ENCODE measurements at places on chromosomes 13 and 19.

- no peak for DNase-seq
These were observed 157.5 kb downstream of the PCDH20 start for GRCh38 chr13:61258185-61258584.

DNA sequence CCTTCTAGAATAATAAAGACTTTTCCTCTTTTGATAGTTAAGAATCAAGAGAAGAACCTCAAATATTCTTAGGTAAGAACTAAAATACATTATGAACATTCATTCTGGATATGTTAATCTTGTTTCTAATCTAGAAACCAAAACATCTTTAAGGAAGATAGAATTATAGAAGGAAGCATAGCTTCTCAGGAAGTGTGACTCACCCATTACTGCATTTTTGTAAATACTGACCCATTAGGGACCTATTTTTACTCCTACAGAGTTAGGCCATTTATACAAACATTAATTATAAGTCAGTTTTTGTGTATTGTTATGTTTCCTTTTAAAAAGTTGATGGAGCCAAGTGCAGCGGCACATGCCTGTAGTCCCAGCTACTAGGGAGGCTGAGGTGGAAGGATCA, 147.1 kb downstream of the NUFIP1 start:
- DNase-seq = no peak

- no peak for DNase-seq
These were observed 14.3 kb downstream of the IGSF23 start for GRCh38 chr19:44627631-44628030.

- DNase-seq = no peak
These were observed 120.0 kb downstream of the EFNB2 start for GRCh38 chr13:106415442-106415841.

GRCh38 chr13:106489849-106490568, 45.5 kb downstream of the EFNB2 start:
- no peak for DNase-seq

DNA sequence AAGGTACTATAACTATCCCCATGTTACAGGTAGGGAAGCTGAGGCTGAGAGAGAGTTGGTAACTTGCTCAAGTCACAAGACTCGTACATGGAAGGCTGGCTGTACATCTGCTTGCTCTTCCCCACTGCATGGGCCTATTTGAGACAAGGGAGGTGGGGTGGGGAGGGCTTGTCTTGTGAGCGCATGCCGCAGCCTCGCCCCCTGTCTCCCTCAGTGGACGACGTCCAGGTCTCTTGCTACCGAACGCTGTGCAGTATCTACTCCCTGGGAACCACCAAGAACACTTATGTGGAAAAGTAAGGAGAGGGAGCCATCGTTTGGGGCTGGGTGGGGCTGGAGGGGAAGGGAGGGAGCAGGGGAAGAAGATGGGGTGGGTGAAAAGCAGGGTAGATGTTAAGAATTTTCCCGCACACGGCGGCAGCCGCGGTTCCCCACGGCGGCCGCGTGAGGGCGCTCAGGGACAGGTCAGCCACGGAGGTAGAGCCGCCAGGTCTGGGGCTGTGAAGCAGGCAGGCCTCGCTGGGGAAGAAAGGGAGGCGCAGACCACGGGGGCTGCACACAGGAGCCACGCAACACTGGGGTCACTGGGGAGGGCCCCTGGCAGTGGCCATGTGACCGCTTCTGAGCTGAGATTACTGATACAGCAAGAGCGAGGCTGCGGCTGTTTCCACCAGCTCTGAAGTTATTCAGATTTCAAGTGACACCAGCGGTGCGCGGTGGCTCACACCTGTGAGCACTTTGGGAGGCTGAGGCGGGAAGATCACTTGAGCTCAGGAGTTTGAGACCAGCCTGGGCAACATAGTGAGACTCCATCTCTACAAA, 81.5 kb downstream of the RYR1 start:
- DNase-seq = no peak

- peak; percentile 78 for DNase-seq
These were observed 6.3 kb downstream of the SLC7A1 start for GRCh38 chr13:29589234-29589633.

GRCh38 chr19:57800696-57801095, 14.0 kb downstream of the ZNF552 start:
- no peak for DNase-seq

GRCh38 chr13:80054806-80055205, 286.1 kb downstream of the SPRY2 start:
- DNase-seq = no peak

DNA sequence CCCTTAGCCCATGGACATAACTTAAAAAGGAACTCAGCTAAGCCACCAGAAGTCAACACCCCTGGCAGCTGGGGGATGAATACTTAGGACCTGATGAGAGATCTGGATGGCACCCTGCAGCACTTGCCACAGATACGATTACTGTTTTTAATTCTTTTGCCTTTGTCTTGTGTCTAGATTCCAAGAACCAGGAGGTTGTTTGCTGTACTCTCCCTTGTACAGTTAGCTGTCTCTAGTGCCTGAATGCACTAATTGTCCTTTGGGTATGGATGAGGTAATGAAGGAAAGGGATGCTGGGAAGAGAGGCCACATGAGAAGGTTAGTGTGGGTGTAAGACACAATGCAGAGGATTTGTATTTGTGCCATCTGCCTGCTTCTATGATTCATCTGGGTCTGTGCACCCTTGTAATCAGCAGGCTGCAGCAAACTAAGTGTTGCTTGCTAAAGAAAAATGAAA, 385.8 kb downstream of the KCNRG start:
- DNase-seq = peak; percentile 70

GRCh38 chr19:47613165-47614020, 4.5 kb downstream of the BICRA start:
- peak; percentile 14 for DNase-seq

DNA sequence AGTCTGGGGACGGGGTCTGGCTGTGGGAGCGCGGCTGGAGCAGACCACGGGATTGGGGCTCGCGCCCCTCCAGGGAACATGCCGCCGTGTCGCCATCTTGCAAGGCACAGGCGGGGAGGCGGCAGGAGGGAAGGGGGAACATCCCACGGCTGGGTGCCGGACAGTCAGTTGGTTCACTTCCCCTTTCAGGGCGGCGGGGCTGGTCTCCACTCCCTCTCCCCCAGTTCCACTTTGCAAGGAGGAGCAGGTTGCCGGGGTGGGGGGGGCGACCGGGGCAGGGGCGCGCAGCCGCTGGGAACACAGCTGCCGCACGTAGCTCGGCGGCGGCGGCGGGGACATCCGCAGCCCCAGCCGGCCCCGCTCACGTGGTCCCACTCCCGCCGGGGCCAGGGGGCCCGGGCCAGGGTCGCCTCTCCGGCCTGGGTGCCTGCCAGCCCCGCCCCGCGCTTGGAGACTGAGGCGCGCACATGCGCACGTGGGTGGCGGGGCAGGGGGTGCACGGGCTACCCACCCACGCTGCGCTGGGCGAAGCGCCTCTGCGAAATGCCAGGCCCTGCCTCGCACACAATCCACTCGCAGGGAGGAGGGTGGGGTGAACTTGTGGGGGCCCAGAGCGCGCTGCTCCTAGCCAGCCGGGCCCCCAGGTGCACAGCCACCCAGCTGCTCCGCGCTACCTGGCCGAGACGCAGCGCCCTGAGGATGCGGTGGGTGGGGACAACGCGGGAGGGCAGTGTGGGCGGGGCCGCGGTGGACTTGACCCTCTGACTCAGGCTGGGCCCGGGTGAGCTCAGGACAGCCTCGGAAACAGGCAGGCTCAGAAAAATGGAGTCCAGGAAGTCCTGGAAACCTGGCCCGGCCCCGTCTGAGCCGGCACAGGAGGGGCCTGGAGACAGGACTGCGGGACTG, 6.4 kb downstream of the KLF16 start:
- peak; percentile 65 for DNase-seq

DNA sequence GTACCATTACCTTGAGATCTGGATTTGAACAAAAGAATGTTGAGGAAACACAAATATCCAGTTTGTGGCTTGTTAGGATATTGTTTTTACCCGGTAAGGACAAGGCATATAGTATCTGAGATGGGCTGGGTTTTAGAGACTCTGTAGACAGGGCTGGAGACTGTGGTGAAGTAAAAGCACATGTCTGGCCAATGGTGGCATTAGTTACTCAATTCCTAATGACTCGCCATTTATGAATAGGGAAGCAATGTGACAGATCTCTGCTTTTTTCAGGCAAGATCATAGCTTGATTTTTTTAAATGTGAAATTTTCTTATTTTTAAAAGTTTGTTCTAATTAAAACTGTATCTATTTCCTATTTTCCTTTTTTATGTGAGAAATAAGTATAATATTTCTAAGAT, 371.1 kb upstream of the SPRY2 start:
- DNase-seq = no peak

DNA sequence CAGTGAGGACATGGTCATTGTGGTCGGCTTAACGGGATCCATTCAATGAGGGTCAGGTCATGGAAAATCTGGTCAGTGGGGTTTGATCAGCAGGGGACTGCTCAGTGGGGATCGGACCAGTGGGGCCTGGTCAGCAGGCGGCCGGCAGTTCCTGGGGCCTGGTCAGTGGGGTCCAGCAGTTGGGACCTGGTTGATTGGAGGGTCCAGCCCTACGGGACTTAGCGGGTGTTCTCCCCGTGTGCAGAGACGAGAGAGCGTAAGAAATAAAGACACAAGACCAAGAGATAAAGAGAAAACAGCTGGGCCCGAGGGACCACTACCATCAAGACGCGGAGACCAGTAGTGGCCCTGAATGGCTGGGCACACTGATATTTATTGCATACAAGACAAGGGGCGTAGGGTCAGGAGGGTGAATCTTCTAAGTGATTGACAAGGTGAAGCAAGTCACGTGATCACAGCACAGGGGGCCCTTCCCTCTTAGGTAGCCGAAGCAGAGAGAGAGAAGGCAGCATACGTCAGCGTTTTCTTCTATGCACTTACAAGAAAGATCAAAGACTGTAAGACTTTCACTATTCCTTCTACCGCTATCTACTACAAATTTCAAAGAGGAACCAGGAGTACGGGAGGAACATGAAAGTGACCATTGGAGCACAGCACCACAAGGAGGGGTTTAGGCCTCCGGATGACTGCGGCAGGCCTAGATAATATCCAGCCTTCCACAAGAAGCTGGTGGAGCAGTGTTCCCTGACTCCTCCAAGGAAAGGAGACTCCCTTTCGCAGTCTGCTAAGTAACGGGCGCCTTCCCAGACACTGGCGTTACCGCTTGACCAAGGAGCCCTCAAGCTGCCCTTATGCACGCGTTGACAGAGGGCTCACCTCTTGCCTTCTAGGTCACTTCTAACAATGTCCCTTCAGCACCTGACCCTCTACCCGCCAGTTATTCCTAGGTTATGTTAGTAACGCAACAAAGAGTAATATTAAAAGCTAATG, 62.1 kb upstream of the TPM4 start:
- no peak for DNase-seq

DNA sequence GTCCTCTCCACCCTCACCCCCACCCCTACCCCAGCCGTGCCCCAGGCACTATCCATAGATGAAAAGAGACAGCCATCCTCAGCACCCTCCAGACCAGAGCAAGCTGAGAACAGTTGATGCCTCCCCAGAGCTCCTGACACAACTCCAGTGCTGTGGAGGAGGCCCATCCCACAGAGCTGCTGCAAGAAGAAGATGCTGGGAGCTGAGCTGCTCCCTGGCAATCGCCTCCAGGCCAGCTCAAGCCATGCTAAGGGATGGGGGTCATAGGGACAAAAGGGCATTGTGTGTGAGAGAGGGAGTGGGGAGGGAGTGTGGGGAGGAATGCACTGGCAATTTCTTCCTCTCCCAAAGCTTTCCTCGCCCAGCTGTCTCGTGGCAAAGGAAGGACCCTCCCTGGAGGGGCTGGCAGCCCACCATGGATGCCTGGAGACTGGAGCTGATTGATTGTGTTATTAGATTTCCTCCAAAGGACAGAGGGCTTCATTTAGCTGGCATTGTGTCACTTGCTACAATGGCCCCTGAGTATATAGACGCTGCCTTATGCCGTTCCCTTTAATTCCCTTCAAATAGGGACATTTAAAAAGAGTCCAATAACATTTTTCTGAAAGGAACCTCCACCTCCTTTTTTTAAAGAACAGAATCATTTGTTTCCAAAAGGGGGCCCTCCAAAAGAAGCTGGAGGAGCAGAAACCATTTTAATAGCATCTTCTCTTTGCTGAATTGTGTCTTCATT, 476.4 kb downstream of the FOXO1 start:
- DNase-seq = no peak

DNA sequence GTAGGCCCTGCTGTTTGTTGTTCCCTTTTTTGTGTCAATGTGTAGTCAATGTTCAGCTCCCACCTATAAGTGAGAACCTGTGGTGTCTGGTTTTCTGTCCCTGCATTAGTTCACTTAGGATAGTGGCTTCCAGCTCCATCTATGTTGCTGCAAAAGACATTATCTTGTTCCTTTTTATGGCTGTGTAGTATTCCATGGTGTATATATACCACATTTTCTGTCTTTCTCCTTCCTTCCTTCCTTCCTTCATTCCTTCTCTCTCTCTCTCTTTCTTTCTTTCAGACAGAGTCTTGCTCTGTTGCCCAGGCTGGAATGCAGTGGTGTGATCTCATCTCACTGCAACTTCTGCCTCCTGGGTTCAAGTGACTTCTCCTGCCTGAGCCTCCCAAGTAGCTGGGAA, 21.0 kb downstream of the CYP2A6 start:
- DNase-seq = no peak

Measured in kidney glomerular epithelial cell (primary cell).